Liver (tissue), 10 donors: ENCODE measurements at places on chromosomes 1 and 21.

DNA sequence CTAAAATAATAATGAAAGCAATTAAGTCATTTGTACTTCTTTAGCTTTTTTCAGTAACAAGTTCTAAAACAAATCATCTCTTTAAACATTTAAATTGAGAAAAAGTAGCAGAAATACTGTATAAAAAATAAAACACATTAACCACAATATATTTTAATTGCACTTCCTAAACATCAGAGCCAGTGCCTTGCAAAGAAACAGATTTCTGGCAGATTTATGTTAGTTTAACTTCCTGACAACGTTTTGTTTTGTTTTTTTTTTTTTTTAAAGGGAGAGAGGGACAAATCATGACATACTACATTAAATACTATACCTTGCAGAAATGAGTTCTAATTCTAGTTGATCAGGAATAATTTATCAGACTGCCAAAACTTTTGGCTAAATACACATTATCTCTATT lies 11.2 kb downstream of the TMEM59 start:
- no peak for DNase-seq

DNA sequence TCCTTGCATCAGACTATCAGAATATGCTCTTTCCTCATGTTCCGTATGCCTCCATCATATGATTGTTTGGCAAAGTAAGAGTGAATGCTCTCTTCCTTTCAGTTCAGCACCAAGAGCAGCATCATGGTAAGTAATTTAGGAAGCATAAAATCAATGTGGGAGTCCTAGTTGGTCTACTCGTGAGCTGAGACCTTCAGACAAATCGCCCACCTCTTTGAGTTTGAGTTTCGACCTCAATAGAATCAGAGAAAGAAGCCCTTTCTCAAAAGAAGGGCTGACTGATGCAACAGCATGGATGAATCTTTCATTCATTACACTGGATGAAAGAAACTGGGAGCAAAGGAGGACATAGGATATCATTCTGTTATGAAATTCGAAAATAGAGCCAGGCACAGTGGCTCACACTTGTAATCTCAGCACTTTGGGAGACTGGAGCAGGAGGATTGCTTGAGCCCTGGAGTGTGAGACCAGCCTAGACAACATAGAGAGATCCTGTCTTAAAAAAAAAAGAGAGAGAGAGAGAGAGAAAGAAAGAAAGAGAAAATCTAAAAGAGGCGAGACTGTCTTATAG lies 112.5 kb downstream of the ZC3H11B start:
- no peak for DNase-seq

GRCh38 chr21:44087426-44088400 lies 19.5 kb upstream of the PWP2 start:
- DNase-seq: no peak

DNA sequence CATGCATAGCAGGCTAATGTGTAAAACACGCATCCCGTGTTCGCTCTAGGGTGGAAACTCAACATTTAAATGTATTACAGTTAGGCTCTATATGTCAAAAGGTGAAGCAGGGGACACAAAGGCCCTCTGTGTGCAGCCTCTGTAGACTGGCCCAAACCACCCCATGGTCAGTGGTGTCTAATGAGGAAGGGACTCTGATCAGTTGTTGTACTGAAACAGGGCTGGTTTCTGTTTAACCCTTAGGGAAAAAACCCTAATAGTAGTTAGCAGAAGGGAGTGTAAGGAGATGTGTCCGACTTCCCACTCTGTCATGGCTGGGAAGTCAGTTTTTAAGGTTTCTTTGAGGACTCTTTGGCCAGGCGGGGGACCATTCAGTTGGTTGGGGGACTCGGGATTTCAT lies 21.5 kb upstream of the CD2 start:
- DNase-seq: no peak

DNA sequence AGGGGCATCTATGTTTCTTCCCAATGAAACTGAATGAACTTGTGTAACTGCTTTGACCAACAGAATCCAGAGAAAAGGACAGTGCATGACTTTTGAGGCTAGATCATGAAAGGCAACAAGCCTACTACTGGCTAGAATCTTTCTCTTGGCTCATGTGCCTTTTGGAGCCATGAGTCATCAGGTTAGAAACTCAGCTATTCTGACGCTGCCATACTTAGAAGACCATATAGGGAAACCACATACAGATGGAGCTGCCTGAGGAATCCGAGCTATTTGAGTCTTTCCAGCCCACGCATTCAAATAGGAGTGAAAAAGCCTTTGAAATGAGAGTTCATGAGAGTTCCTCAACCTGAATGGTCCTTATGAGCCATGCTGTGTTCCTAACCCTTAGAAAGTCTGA lies 738.5 kb upstream of the CHRM3 start:
- DNase-seq: no peak

GRCh38 chr1:18463984-18464664 lies 16.6 kb upstream of the KLHDC7A start:
- peak; percentile 51 for DNase-seq

DNA sequence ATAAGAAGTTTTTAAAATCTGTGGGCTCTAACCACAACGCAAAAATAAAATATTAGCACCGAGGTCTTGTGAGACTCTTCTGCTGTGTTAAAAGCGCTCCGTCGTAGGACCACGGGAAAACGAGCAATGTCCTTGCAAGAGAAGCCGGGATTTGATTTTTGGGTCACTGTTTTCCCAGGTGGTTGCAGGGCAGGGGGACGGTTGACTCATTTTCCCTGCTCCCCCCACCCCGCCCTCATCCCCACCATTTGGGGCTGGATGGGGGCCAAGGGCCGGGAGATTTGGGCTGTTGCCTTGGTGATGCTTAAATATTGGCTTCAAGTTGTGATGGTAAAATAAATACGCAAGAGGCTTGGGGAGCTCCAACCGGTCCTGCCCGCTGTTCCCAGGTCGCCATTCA lies 67.6 kb upstream of the SLC25A33 start:
- DNase-seq: no peak

DNA sequence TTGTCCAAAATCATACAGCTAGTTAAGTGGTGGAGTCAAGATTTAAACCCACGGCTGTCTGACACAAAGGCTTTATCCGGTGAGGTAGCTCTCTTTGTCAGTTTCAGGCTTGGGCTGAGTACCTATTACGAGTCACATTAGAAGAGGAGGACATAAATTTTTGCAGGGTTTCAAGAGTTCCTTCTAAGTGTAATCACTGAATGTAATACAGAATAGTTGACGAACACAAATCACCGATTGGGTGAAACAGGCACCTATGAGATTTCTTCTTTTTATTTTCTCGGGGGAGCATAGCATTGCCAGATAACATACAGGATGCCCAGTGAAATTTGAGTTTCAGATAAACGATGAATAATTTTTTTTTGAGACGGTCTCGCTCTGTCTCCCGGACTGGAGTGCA lies 847 bp downstream of the PSMD4 start:
- no peak for DNase-seq

DNA sequence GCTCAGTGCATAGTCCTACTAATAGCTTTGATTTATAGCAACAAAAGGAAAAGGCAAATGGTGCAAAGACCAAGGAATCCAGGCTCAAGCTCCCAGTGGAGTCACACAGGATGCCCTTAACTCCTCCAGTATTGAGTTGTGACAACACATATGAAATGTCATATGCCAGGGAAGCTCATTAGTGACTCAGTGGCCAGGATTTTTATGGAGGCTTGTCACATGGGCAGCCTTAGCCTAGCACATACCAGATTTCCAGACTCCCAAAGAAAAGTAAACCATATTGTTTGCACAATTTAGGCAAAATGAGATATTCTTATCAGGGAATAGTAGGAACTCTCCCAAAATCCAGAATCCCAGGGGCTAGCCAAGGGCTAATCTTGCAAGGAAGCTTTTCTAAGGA lies 129.2 kb downstream of the MAGI3 start:
- no peak for DNase-seq

DNA sequence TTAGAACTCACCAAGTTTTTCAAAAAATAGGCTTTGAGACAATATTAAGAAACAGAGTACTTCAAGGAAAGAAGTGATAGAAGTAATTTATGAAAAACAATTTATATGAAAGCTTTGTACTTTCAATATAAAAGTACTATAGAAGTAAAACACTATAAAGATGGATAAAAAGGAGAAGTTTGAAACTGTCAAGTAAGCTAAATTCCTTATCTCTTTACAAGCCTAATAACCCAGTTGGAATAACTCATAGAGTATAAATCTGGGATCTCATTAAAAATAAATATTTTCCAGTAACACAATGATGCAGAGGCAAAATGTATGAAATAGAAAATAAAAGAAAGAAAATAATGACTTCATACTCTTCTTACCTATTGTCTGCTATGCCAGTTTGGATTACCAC lies 232.5 kb downstream of the PDE4B start:
- DNase-seq: no peak

DNA sequence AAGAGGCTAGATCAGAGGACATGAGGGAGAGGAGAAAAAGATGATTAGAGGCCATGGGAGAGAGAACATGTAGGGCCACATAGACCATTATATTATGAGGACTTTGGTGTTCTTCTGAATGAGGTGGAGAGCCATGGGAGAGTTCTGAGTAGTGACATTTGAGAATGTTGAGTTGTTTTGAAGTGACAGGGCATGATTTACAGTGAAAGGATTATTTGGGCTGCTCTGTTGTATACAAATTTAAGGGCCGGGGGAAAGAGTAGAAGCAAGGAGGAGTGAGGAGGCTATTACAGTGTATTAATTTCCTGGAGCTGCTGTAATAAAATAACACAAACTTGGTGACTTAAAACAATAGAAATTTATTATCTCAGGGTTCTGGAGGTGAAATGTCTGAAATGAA lies 102.5 kb upstream of the RGS4 start:
- no peak for DNase-seq

DNA sequence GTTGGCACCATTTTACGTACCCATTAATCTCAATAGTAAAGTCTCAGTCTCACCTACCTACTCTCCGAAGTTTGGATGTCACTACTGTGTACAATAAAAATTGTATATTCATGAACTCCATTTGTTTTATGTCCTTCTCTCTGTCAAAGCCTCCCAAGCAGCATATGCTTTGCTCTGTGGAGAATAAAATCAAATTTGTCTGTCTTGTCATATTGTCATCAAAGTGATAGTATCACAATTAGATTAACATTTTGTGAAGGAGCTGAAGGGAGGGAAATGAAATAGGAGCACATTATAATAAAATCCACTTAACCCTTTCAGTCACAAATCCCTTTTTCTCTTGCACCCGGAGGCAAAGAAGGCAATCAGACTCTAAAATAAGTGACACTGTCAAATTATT lies 177.1 kb upstream of the RRP15 start:
- DNase-seq: no peak

- no peak for DNase-seq
Observed at GRCh38 chr1:38505944-38506343, 353.6 kb downstream of the RRAGC start.

GRCh38 chr1:156213644-156213966 lies 798 bp downstream of the PMF1 start:
- no peak for DNase-seq

GRCh38 chr21:20511216-20511880 lies 486.9 kb upstream of the NCAM2 start:
- no peak for DNase-seq

GRCh38 chr1:200021577-200022238 lies 5.8 kb upstream of the NR5A2 start:
- no peak for DNase-seq

- DNase-seq: no peak
Observed at GRCh38 chr1:24364605-24364974, 45.4 kb downstream of the GRHL3 start.

DNA sequence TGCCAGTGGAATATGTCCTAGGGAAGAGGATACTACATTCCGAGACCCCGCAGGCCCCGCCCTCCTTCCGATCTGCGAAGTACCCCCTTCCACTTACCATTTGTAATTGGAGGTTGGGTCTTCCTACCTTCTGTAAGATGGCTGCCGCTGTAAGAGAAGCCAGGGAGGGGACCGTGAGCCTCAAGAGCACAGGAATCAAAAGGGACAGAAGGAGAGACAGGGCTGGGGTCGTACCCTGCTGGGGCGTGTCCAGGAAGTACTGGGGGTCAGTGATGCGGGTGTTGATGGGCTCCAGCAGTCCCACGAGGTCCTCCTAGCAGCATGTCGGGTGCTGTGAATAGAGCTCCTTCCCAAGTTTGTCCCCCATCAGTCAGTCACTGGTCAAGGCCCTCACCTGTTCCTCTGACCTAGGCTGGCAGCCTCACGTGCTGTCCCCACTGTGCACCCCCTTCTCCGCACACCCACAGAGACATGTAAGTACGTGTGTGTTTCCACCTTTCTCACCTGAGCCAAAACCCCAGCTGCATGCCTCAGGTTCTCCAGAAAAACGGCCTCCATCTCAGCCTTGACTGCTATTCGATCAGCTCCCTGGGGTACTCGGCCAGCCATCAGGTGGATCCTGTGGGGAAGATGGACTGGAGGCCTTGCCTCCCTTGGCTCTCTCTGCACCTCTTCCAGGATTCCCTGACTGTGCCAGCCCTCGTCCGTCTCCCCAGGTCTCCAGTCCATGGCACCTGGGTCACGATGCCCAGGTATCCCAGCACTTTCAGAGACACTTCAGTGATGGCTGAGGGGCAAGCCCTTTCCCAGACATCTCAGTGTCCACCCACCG lies 1.8 kb downstream of the HYI start:
- peak; percentile 32 for DNase-seq

DNA sequence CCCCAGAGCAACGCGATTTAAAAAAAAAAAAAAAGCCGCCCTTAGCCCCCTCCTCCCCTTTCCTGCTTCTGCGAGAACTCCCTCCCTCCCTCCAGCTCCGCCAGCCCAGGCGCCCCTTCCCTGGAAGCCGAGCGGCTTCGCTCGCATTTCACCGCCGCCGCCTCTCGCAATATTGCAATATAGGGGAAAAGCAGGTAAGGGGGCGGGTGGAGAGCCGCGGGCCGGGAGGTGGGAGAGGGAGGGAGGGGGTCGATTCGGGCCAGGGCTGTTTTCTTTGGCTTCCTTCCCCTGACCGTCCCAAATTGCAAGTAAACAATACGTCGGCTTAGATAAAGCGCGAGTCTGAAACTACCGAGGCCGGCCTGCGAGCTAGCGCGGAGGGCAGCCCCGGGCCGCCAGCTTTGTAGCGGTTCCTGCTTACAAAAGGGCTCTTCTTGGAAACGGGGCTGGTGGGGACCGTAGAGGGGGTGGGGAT lies 408 bp downstream of the LMO4 start:
- peak; percentile 59 for DNase-seq

- DNase-seq: no peak
Observed at GRCh38 chr1:231591466-231591865, 35.1 kb upstream of the DISC1 start.

- no peak for DNase-seq
Observed at GRCh38 chr21:45644041-45644906, 749 bp downstream of the PCBP3 start.

DNA sequence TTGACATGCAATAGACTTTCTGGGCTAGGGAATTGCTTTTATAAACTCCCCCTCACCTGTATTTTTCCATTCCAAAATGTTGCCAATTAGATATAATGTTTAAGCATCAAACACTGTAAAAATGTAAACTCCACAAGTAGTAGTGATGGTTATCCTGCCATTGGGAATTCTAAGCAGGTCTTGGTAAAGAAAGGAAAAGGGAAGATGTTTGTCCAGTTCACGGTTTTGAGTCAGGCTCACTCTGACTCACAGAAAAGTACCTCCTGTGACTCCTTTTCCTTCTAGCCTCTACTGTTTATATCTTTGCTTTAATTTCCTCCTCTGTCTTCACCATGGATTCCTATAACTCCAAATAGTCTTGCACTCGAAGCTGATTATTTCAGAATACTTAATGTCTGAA lies 19.0 kb upstream of the PTPN14 start:
- no peak for DNase-seq
